ENCODE measurements at places on chromosomes 1 and 21. TPM values are rescaled to one million over a fixed set of nuclear protein-coding genes. Genes with fewer than 3 reads are reported as not detected.

Gene KMO
- total RNA-seq, result not detected

GRCh38 chr1:216190438-216190837 is 232.8 kb downstream of the USH2A start:
- no peak for DNase-seq
- H3K27ac ChIP-seq, result no peak overlapping the region
- H3K4me3 ChIP-seq, result no peak overlapping the region
- H3K4me1 ChIP-seq, result no peaks in the 10 kb centered on the region

Gene HUNK
- 1.3 TPM for total RNA-seq

- H3K36me3 ChIP-seq, result no peaks in the 10 kb centered on the region
- no peaks in the 10 kb centered on the region for H3K4me1 ChIP-seq
- no peak overlapping the region for H3K4me3 ChIP-seq
Observed at GRCh38 chr21:35294231-35294898, 245.3 kb upstream of the RUNX1 start.

GRCh38 chr1:41072051-41072450 is 50.5 kb upstream of the SLFNL1 start:
- H3K27me3 ChIP-seq, result no peaks in the 10 kb centered on the region
- peak; percentile 19 for DNase-seq
- no peak overlapping the region for H3K4me3 ChIP-seq
- H3K4me1 ChIP-seq, result peaks cover 8% of the 10 kb centered on the region

Gene SPATA45
- total RNA-seq, result not detected

GRCh38 chr1:169110236-169110635 is 3.7 kb downstream of the ATP1B1 start:
- H3K36me3 ChIP-seq, result peaks cover 4% of the 10 kb centered on the region
- no peak overlapping the region for H3K4me3 ChIP-seq
- H3K4me1 ChIP-seq, result peaks cover 50% of the 10 kb centered on the region
- DNase-seq, result no peak
- H3K27ac ChIP-seq, result no peak overlapping the region

DNA sequence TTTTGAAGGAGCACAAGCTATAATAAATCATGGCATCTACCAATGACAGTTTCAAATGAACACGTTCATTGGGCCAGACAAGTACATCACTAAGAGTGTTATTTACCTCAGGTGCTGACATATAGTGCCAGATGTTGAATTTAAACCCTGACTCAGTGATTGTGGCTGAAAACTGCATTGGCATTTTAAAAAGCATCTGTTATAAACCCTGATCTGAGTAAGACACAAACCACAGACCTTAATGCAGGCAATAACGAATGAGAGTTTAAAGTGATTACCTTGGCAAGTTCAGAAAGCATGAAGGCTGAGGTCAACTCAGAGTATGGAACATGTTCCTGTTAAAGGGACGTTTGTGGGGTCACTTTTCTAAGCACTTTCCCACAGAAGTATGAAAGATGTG is 865.1 kb upstream of the TMPRSS15 start:
- no peaks in the 10 kb centered on the region for H3K4me1 ChIP-seq
- H3K36me3 ChIP-seq, result no peaks in the 10 kb centered on the region
- H3K4me3 ChIP-seq, result no peak overlapping the region
- DNase-seq, result no peak
- H3K27me3 ChIP-seq, result no peaks in the 10 kb centered on the region

DNA sequence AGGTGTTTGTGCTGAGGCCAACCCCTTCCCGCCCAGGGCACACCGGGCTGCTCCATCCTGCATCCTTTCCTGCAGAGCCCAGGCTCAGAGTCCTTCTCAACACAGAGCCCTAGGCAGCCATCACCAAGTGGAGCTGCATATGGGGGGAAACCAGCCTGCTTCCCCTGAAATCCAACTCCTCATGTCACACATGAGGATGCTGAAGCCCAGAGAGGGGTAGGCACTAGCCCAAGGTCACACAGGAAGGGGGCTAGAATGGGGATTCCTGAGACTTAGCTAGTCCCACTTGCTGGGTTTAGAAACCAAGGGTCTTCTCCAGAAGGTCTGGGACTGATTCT is 5.5 kb upstream of the TNFRSF1B start:
- H3K4me1 ChIP-seq, result peaks cover 16% of the 10 kb centered on the region
- no peak overlapping the region for H3K4me3 ChIP-seq
- DNase-seq, result no peak
- no peaks in the 10 kb centered on the region for H3K27me3 ChIP-seq
- no peaks in the 10 kb centered on the region for H3K36me3 ChIP-seq

Gene HSD3B2
- total RNA-seq, result not detected

Gene PGBD5
- 3.8 TPM for total RNA-seq

Gene CD5L
- not detected for total RNA-seq

DNA sequence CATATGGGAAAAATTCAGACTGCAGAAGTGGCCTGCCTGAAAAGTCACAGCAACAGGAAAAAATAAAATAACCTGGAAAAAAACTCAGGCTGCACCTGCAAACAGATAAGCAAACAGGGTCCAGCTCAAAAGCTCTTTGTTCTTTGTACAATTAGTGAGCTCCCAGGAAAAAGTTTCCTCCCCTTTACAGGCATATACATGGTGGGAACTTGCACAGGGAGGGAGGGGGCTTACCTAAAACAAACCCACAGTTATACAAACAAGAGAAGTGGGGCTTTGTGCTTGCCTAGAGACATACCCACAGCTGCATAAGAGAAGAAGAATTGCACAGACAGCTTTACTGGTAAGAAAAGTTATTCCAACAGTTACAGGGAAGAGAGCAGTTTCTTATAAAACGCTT is 31.7 kb upstream of the COG2 start:
- peaks cover 11% of the 10 kb centered on the region for H3K27me3 ChIP-seq
- H3K36me3 ChIP-seq, result no peaks in the 10 kb centered on the region
- H3K27ac ChIP-seq, result no peak overlapping the region

GRCh38 chr1:116164604-116165368 is 53.6 kb downstream of the MAB21L3 start:
- H3K4me3 ChIP-seq, result no peak overlapping the region
- peak; percentile 27 for DNase-seq
- H3K36me3 ChIP-seq, result no peaks in the 10 kb centered on the region
- no peaks in the 10 kb centered on the region for H3K27me3 ChIP-seq
- no peaks in the 10 kb centered on the region for H3K4me1 ChIP-seq

Gene GRIK1
- total RNA-seq, result not detected

Gene IL24
- 2.4 TPM for total RNA-seq

GRCh38 chr1:18923756-18924211 is 21.4 kb upstream of the ALDH4A1 start:
- H3K4me3 ChIP-seq, result 0 out of 2 replicates have a peak overlapping the region, but pooled peaks have one; percentile 10
- H3K36me3 ChIP-seq, result peaks cover 4% of the 10 kb centered on the region
- peaks cover 57% of the 10 kb centered on the region for H3K4me1 ChIP-seq
- DNase-seq, result peak; percentile 57

Gene FMO1
- not detected for total RNA-seq

Gene TRIM46
- 3.4 TPM for total RNA-seq

Gene FMOD
- total RNA-seq, result 12.1 TPM

GRCh38 chr1:90175490-90176167 is 180.7 kb downstream of the ZNF326 start:
- H3K4me3 ChIP-seq, result no peak overlapping the region
- peak; percentile 7 for DNase-seq
- no peaks in the 10 kb centered on the region for H3K36me3 ChIP-seq
- H3K27me3 ChIP-seq, result no peaks in the 10 kb centered on the region
- H3K4me1 ChIP-seq, result no peaks in the 10 kb centered on the region

Gene SPRR1B
- not detected for total RNA-seq

DNA sequence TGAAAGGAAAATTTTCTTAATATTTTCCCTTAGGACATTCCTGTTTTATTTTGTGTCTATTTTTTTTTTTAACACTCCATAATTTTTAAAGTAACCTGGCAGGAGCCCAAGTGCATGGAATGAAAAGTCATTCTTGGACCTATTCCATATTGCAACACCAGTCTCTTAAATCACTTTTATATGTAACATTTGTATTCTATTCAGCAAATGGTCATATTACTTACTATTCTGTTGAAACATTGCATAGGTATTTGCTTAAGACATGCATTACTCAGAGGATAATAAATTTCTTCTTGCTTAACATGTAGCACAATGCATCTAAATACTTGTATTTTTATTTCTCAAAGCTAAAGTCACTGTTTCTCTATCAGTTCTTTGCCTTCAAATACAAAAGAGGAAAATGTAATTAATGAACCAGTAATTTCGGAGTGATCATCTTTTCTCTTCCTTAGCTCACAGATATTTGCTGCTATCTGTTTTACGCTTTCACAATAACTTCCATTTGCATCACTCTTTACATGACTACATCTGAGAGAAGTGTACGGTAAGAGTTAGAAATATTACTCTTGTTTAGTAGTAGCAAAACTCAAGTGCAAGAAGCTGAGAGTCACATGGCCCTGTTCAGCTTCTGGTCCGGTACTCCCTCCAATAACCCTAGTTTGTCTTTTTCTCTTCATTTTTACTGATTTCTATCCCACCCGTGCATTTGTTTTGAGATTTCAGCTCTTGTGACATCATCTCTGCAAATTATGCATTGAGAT is 394.8 kb downstream of the USP25 start:
- no peaks in the 10 kb centered on the region for H3K27me3 ChIP-seq
- peak overlapping the region; percentile 83 for H3K27ac ChIP-seq
- peak; percentile 90 for DNase-seq

Gene RPTN
- not detected for total RNA-seq

DNA sequence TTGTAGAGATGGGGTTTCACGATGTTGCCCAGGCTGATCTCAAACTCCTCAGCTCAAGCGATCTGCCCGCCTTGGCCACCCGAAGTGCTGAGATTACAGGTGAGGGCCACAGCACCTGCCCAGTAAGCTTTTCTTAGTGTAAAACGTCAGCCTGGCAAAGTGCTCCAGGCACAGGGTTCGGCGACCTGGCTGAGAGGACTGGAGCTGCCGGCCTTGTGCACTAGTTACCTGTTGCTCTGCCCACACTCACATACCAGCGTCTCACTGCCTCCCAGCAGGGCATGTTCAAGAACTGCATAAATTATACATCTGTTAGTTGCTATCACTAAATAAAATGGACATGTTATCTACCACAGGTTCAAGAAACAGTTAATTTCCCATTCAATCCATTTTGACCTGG is 55.2 kb downstream of the DEGS1 start:
- H3K4me1 ChIP-seq, result no peaks in the 10 kb centered on the region
- no peak for DNase-seq
- no peaks in the 10 kb centered on the region for H3K27me3 ChIP-seq

Gene FH
- total RNA-seq, result 87.3 TPM

Gene ZNF683
- not detected for total RNA-seq

- H3K4me1 ChIP-seq, result no peaks in the 10 kb centered on the region
- H3K36me3 ChIP-seq, result no peaks in the 10 kb centered on the region
- no peak for DNase-seq
- H3K27ac ChIP-seq, result no peak overlapping the region
- H3K4me3 ChIP-seq, result no peak overlapping the region
- no peaks in the 10 kb centered on the region for H3K27me3 ChIP-seq
Observed at GRCh38 chr1:26913389-26913753, 404 bp downstream of the NR0B2 start.

GRCh38 chr1:48817505-48818114 is 40.9 kb upstream of the BEND5 start:
- H3K27me3 ChIP-seq, result no peaks in the 10 kb centered on the region
- H3K4me1 ChIP-seq, result no peaks in the 10 kb centered on the region
- H3K4me3 ChIP-seq, result no peak overlapping the region
- peak; percentile 68 for DNase-seq
- no peak overlapping the region for H3K27ac ChIP-seq

GRCh38 chr1:85553416-85554335 is 26.9 kb upstream of the CCN1 start:
- no peaks in the 10 kb centered on the region for H3K27me3 ChIP-seq
- H3K27ac ChIP-seq, result peak overlapping the region; percentile 55
- peak; percentile 49 for DNase-seq

GRCh38 chr1:42368096-42368795 is 12.3 kb upstream of the RIMKLA start:
- H3K36me3 ChIP-seq, result no peaks in the 10 kb centered on the region
- peaks cover 16% of the 10 kb centered on the region for H3K27me3 ChIP-seq
- no peak overlapping the region for H3K4me3 ChIP-seq
- H3K27ac ChIP-seq, result no peak overlapping the region

Gene PDE4B
- 36.2 TPM for total RNA-seq

Gene SAMD11
- 40.9 TPM for total RNA-seq

Gene SMIM1
- total RNA-seq, result not detected

GRCh38 chr1:153612111-153612754 is 704 bp downstream of the S100A16 start:
- peaks cover 38% of the 10 kb centered on the region for H3K4me1 ChIP-seq
- peaks cover 3% of the 10 kb centered on the region for H3K36me3 ChIP-seq
- peak; percentile 42 for DNase-seq
- H3K27me3 ChIP-seq, result no peaks in the 10 kb centered on the region

DNA sequence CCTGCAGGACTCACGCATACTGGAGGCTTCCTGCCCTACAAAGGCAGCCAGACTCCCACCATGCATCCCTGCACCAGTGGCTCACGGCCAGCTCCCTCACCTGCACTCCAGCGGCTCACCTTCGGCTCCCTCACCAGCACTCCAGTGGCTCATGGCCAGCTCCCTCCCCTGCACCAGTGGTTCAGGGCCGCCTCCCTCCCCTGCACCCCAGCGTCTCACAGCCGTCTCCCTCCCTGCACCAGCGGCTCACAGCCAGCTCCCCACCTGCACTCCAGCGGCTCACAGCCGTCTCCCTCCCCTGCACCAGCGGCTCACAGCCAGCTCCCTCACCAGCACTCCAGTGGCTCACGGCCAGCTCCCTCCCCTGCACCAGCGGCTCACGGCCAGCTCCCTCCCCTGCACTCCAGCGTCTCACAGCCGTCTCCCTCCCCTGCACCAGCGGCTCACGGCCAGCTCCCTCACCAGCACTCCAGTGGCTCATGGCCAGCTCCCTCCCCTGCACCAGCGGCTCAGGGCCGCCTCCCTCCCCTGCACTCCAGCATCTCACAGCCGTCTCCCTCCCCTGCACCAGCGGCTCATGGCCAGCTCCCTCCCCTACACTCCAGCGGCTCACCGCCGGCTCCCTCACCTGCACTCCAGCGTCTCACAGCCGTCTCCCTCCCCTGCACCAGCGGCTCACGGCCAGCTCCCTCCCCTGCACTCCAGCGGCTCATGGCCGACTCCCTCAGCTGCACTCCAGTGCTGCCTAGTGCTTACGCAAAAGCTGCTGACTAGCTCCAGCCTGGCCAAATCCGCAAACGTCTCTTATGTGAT is 324.5 kb downstream of the NPHP4 start:
- no peak overlapping the region for H3K27ac ChIP-seq
- H3K4me1 ChIP-seq, result no peaks in the 10 kb centered on the region
- no peaks in the 10 kb centered on the region for H3K36me3 ChIP-seq
